Left colon (tissue), 2 donors: ENCODE measurements at places on chromosomes 12 and 14. TPM values are rescaled to one million over a fixed set of nuclear protein-coding genes. Genes with fewer than 3 reads are reported as not detected.
A peak's percentile ranks its signal among the peaks of the same experiment; 100 is the strongest.

DNA sequence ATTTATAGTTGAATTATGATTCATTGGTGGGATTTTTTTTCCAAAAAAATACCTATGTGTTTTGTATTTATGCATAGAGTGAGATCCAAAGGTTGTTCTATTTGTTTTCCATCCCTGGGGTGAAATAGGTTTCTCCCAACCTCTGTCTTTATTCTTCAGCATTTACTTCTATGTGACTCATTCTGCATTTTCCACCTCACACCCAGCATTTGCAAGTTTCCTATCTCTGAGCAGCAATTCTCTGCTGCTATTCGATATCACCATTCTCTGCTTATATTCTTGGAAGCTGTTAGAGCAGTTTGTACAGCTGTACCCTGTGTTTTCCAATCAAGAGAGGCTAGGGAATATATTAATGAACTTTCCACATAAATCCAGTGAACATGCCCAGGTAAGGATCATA is 538.9 kb downstream of the SNAPC1 start:
- no peak for DNase-seq

- DNase-seq, result no peak
Observed at GRCh38 chr12:122197612-122197966, 5.9 kb upstream of the B3GNT4 start.

DNA sequence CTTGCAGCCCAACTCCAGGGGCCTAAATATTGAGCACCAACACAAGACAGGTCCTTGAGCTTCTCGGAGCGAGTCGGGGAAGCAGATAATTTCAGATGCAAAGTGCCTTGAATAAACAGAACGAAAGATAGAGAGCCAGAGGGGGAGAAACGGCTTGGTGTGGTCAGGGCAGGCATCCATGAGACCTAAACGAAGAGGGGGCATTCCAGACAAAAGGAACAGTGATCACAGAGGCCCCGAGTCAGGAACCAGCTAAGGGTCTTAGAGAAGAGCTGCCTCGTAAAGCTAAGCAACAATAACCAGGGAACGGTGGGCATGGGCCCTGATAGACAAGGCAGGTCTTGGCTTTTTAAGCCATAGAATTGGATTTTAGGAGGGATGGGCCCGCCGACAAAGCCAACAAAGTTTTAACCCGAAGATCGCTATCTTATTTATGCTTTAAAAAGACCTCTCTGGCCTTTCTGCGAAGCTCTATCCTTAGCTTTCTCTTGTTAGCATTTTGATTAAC is 421 bp upstream of the ACADS start:
- no peak for DNase-seq

TMEM132C gene
- total RNA-seq, result 0.40 TPM

DNA sequence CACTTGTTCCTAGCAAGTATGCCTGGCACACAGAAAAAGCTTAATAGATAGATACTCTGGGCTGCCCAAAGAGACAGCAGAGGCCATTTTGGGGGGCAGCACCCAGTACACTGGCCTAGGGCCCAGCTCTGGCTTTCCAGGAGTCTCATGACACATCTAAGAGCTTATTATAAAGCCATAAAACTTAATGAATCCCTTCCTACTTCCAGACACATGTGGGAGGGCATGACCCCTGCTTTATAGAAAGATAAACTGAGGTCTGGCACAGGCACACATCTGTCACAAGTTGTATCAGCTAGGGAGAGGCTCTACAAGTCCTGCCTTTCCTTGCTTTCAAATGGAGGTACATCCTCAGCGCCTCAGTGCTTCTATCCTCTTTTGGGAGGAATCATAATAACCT is 27.1 kb downstream of the FMNL3 start:
- no peak for DNase-seq

SLC17A8 gene
- 15.2 TPM for total RNA-seq

DNA sequence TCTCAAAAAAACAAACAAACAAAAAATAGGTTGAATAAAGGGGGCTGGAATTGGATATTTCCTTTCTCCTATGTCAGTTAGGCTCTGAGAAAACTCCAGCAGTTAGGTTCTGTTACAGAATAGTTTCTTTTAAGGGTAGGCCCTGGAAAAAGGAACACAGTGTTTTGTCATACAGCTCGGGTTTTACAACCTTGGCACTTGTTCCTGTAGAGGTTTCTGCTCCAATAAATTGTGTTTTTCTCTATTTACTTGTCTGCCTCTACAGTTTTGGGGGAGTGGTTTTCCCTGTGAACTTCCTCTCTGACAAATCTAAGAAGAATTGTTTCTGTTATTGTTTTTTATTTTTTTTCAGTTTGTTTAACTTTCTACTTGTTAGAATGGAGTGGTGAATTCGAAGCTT is 167.6 kb downstream of the ACSS3 start:
- DNase-seq, result no peak

POMT2 gene
- total RNA-seq, result 15.9 TPM

DNA sequence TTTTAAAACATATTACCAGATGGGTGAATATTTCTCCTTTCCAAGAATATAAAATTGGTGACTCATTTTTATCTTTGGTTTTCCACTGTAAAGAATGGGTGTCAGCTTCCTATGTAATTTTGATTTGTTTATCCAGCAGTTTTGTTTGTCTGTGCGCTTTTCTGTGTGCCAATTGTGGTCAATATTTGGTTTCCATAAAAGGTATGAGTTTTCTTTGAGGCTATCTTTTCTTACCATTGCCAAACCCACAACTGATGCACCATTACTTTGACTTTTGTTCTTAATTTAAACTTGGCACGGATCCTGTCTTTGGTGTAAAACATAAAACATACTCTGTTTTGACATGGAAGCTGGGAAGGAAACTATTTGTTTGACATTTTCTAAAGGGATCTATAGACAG is 78.8 kb upstream of the NAV3 start:
- DNase-seq, result no peak

DNA sequence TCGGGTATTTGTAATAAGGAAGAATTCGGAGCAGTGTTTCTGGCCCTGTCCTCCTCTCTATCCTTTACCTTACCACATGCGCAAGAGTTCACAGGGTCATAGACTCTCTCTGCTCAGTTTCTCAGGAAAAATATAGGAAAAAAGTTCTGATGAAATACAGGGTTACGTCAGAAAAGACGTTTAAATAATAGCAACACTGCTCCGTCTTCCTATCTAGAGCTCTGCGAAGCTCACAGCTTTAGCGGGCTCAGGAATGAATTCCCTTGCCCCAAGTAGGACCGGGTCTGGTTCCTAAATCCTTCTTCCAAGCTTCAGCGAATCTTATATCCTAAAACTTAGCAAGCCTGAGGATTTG is 365 bp downstream of the CCDC59 start:
- no peak for DNase-seq

HOXC13 gene
- not detected for total RNA-seq

ALDH2 gene
- 371 TPM for total RNA-seq

GRCh38 chr12:15856097-15856982 is 25.8 kb upstream of the STRAP start:
- DNase-seq, result no peak

CD163L1 gene
- 9.8 TPM for total RNA-seq

- no peak for DNase-seq
Observed at GRCh38 chr14:31961896-31962295, 115.2 kb upstream of the ARHGAP5 start.

DNA sequence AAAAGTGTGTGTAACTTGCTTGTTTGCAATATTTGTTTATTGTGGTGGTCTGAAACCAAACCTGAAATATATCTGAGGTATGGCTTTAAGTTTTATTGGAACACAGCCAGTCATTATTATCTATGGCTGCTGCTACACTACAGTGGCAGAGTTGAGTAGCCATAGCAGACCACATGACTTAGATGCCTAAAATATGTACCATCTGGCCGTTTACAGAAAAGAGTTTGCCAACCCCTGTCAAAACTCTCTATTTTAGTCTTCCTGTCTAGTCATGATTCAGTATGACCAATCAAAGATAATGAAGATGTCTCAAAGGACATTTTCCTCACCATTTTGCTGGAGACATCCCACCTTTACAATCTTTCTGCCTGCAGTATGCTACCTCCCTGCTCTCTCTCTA is 242.3 kb downstream of the ANO6 start:
- no peak for DNase-seq

GRCh38 chr12:91326058-91327027 is 143.7 kb upstream of the DCN start:
- DNase-seq, result no peak

DNA sequence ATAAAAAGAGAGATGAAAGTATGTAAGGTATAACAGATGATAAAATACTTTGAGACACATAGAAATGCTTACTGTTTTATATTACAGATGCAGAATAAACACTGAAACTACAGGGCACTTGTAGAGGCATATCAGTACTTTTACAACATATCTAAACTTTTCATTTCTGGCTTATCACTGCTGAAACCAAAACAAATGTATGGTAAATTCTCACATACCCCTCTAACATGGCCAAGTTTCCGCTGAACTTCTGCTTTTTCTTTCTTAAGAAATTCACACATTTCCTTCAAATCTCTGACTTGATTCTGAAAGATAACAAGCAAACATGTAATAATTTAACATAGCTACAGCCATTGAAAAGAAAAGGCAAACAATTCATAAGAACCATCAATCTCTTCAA is 33.3 kb upstream of the C12orf50 start:
- no peak for DNase-seq

DNA sequence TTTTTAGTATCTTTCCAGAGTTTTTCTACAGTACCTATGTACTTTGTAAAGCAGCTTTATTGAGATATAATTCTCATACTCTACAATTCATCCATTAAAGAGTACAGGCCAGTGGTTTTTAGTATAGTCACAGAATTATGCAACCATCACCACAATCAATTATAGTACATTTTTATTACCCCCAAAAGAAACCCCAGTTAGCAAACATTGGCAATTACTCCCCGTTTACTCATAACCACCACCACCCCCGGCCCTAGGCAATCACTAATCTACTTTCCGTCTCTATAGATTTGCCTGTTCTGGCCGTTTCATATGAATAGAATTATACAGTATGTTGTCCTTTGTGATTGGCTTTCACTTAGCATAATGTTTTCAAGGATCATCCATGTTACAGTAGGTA is 119.8 kb downstream of the KICS2 start:
- no peak for DNase-seq

SIRT4 gene
- 1.2 TPM for total RNA-seq

DNA sequence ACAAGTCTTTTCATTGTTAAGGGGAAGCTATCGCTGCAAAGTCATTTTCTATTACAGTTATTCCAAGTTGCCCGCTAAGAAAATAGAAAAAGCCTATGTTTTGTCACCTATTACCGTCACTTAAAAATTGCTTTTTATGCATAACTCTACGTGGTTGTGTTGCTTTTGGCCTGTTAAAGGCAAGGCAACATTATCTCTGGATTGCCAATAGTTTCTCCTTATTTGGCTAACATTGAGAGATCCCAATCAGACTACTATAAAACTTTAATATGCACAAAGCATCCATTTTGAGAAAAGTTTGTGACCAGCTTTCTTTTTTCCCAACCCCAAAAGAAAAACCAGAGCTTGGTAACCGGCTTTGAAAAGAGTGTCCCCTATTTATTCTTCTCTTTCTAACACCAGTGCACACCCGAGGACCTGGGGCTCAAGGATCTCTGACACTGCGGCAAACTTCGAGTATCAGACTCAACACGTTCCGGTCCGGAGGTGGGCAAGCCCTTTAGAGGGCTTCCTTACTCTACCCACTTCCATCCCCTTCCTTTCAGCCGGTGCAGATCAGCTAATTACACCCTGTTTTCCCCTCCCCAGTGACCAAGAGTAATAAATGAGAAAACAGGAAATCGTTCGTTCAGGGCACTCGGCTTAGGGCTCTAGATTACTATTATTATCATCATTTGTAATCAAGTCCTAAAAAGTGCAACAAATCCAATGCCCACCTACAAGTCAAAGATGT is 1.2 kb downstream of the PPP1R12A start:
- DNase-seq, result no peak

NPAS3 gene
- total RNA-seq, result 0.37 TPM

MAP3K9 gene
- total RNA-seq, result 12.4 TPM

DNA sequence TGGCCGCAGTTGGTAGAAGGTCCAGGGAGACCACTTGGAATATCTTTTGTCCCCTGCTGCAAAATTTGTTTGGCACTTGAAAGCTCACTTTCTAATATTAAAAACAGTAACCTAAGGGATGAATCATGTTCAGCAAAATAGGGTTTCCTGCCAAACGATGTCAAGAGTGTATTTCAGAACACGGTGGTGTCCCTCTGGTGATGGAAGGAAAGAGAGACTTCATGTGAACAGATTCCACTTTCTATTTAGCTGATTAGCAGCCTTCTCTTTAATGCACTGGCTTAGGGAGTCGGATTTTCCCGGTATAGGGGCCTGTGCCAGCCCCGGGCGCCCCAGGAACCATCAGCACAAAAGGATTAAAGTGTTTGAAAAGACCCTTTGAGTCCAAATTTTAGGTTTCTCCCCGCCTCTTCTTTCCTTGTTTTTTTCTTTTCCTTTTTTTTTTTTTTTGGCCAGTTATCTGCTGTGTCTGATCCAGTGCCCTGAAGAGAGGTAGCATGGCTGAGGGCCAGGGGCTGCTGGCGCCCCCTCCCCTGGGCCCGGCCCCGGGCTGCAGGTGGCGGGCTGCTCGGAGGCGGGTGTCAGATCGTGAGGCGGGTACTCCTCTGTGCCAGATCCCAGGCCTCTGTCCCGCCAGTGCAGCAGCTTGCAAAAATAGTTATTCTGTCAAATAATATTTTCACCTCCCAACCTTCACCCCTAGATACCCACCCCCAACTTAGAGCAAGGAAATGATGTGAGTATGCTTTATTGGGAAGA is 88.3 kb downstream of the TESC start:
- DNase-seq, result no peak

- DNase-seq, result no peak
Observed at GRCh38 chr14:80419345-80419744, 208.0 kb upstream of the DIO2 start.

DNA sequence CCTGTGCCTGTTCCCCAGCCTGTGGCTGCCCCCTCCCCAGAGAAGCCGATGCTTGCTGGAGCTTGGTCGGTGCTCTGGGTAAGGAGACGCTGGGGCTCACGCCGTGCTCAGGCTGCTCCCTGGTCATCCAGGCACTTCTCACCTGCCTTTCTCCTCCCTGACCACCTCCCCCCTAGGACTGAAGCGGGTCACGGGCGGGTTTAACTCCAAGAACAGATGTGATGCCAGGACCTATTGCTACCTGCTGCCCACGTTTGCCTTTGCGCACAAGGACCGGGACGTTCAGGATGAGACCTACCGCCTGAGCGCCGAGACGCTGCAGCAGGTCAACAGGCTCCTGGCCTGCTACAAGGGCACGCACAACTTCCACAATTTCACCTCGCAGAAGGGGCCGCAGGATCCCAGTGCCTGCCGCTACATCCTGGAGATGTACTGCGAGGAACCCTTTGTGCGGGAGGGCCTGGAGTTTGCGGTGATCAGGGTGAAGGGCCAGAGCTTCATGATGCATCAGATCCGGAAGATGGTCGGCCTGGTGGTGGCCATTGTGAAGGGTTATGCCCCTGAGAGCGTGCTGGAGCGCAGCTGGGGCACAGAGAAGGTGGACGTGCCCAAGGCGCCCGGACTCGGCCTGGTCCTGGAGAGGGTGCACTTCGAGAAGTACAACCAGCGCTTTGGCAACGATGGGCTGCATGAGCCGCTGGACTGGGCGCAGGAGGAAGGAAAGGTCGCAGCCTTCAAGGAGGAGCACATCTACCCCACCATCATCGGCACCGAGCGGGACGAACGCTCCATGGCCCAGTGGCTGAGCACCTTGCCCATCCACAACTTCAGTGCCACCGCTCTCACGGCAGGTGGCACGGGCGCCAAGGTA is 8.4 kb upstream of the EP400 start:
- peak; percentile 23 for DNase-seq

EFCAB11 gene
- total RNA-seq, result 5.8 TPM

- no peak for DNase-seq
Observed at GRCh38 chr12:5546616-5547015, 114.7 kb downstream of the NTF3 start.
